Omental fat pad (tissue), 4 donors: ENCODE measurements at places on chromosomes 12 and 14. TPM values are rescaled to one million over a fixed set of nuclear protein-coding genes. Genes with fewer than 3 reads are reported as not detected.

The WNT5B gene
- total RNA-seq, result 9.0 TPM

The FSCB gene
- 0.19 TPM for total RNA-seq

The KRT83 gene
- not detected for total RNA-seq

The KRT74 gene
- total RNA-seq, result not detected

The AQP6 gene
- not detected for total RNA-seq

The FLVCR2 gene
- total RNA-seq, result 12.1 TPM

The HRK gene
- total RNA-seq, result not detected

The ADAM21 gene
- total RNA-seq, result not detected

The PIP4P1 gene
- 20.4 TPM for total RNA-seq

The ZNF26 gene
- 25.5 TPM for total RNA-seq

The CMKLR1 gene
- total RNA-seq, result 25.1 TPM

The OTUB2 gene
- total RNA-seq, result 1.7 TPM

The VDR gene
- 2.8 TPM for total RNA-seq

The PPM1H gene
- 1.4 TPM for total RNA-seq

The NPAS3 gene
- total RNA-seq, result 2.5 TPM

The SLC25A21 gene
- not detected for total RNA-seq

The KRT77 gene
- not detected for total RNA-seq

The PYGL gene
- total RNA-seq, result 110 TPM

The PMEL gene
- total RNA-seq, result 5.2 TPM

The KLRK1 gene
- total RNA-seq, result 4.1 TPM

The AKAP3 gene
- total RNA-seq, result 3.6 TPM

The RBP5 gene
- total RNA-seq, result 1.3 TPM

The EGLN3 gene
- total RNA-seq, result 4.6 TPM

The TAS2R42 gene
- total RNA-seq, result not detected

The CLEC1B gene
- total RNA-seq, result not detected
